ENCODE measurements at places on chromosomes 3 and 15.

- no peak for DNase-seq
Measured at GRCh38 chr3:81470524-81471278, 290.7 kb downstream of the GBE1 start.

DNA sequence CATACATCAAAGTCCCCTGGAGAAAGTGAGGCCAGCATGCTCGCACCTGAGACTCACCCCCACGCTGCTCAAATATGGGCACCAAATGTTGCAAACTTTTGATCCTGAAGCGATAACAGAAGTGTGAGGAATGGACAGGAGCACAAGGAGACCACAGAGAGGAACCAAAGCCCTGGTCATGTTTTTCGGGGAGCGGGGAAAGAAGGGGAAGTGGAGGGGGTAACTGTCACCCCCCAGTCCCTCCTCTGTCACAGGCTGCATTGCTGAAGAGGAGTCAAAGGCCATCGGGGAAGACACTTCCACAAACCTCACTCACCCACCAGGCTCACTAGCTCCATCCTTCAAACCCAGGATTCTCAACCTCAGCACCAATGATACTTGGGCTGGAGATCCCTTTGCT lies 182.4 kb downstream of the UACA start:
- DNase-seq, result no peak

- DNase-seq, result no peak
Measured at GRCh38 chr3:177300842-177301241, 103.6 kb upstream of the TBL1XR1 start.

- DNase-seq, result no peak
Measured at GRCh38 chr3:88211096-88211890, 61.5 kb downstream of the C3orf38 start.

GRCh38 chr3:52763466-52763865 lies 7.3 kb downstream of the NEK4 start:
- no peak for DNase-seq

DNA sequence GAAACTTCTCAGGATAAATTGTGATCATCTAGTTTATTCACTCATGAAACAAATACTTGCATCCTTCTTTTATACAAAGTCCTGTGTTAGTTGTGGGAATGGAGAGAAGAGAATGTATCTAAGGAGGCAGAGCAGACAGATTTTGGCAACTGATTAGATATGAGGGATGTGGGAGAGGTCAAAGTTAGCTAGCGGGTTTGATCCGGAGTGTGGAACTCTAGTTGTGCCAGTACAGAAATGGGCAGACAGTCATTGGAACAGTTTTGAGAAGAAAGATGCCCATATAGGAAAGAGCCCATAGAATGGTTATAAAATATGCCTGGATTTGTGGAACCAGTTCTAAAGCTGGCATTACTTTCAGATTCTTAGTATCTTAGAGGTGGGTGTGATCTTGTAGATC lies 141.1 kb downstream of the FNDC3B start:
- DNase-seq, result no peak

DNA sequence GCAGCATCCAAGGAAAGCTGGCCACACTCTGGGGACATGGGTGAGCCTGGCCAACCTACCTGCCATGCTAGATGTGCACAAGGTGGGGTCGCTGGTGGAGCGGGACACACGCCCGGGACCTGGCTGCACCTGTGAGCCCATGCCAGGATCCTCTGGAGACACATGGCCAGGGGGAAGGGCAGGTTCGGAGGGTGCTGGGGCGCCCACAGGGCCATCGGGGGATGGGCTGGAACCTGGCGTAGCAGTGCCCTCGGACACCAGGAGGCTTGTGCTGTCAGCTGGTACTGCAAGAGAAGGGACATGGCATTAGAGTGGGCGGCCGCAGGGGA lies 143.4 kb downstream of the NSMCE3 start:
- DNase-seq, result no peak

- no peak for DNase-seq
Measured at GRCh38 chr15:23897531-23897930, 210.4 kb upstream of the NDN start.

DNA sequence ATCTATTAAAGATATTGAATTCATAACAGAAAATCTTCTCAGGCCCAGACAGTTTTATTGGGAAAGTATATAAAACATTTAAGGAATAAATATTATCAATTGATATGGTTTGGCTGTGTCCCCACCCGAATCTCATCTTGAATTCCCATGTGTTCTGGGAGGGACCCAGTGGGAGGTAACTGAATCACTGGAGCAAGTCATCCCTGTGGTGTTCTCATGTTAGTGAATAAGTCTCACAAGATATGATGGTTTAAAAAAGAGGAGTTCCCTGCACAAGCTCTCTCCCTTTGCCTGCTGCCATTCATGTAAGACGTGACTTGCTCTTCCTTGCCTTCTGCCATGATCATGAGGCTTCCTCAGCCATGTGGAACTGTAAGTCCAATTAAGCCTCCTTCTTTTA lies 160.5 kb downstream of the ANO10 start:
- no peak for DNase-seq

GRCh38 chr3:168088106-168088720 lies 7.5 kb downstream of the GOLIM4 start:
- DNase-seq, result peak; percentile 20

DNA sequence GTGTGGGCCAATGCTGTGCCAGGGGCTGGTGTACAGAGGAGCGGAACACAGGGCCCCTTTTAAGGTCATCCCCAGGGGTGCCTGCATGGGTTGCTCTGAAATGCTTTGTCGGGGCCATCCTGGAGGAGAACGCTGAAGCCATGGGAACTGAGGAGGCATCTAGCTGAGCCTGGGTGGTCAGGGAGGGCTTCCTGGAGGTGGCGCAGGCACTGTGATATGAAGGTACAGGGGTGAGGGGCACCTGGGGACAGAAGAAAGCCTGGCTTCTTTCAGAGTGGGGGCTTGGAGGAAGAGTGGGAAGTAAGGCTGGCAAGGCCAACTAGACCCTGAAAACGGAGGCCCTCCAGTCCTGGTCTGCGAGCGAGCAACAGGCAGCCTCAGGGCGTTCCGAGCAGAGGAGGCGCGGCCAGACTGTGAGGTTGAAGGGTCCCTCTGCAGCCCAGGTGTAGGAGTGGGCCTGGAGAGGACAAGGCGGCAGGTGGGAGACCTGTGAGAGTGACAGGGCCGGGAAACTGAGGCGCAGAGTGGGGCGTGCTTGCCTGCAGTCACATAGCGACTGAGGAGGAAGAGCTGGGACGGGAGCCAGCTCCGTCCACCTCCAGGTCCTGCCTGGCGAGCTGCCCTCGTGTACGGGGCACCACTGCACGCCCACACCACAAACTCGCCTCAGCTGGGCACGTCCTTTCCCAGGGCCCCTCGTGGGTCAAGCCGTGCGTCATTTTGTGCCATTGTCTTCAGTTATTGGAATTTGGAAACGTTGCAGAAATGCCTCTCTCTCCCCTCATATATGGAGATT lies 4.1 kb downstream of the FBLN2 start:
- no peak for DNase-seq

DNA sequence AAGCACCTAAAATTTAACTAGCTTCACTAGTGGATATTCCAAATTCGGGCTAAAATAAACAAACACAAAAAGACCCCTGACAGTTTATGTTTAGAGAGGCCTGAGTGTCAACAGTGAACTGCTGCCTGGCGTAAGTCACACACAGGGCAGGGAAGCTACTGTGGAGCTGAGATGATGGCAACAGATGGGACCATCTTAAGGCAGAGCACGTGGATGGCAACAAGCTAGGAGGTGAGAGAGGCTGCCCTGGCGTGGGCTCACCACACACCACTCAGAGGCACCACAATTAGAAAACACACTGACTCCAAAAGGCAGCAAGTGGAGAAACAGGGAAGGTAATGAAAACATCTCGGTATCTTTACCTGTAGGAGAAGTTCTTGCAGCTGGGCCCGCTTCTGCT lies 93.3 kb downstream of the ATP1B3 start:
- no peak for DNase-seq

DNA sequence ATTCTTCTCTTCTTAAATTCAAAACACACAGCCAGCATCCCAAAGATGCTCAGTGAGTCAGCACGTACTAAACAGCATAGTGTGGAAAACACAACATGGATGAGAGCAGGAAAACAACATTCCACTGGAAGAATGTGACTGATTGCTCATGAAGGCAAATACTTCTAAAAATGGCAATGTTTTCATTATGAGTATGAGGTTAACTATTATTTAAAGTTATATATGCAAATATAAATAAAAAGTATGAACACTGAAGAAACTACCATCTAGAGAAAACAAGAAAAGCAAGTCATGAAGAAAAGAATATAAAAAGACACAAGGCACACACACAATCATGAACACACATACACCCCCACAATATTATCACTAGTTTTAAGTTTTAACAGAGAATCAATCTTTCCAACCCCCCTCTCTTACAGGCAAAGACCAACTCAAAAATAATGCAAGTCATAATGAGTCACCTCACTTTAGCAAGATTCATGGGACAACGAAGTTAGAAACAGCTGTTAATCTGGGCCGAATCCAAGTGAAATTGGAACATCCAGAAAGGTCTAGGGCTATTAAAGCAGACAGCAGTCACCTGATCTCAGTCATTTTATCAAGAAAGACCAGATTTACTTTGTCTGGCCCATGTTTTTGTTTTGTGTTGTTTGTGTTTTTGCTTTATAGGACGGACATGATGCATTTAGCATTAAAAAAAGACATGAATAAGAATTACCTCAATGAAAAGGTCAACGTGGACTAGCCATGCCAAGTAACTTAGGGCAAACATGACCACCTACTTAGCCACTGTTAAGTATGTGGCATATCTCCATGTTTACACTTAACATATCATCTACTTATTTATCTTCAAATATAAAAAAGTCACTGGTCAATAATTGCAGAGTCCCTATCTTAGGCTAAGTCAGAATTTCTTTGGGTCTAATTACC lies 18.1 kb downstream of the GBE1 start:
- no peak for DNase-seq

DNA sequence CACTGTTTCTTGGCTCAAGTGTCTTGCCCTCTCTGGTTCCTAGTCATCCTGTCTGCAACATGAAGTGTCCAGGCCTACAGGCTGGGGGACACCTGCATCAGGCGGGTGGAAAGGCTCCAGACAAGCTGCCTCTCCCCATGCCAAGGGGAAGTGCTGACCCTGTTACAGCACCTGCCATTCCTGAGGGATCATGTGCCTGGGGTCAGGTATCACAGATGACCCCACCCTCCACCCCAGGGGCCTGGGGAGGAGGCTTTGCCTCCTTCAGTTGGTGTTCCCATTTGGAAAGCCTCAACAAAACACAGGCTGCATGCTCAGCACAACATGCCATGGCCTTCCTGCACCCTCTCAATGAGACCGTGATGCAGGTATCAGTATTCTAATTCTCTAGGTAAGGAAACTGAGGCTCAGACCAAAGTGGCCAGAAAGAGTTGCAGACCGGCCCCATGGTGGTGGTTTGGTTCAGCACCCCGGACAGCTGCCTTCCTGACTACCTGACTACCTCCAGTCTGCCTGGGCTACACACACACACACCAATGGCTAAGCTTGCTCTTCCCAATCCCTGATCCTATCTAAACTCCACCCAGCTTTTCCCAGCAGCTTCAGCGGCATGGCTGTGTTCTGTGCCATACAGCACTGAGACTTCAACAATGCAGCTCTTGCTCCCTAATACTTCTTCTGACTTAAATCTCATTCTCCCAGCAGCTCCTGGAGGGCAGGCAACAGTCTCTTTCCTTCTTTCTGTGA lies 69.7 kb upstream of the LINGO1 start:
- DNase-seq, result no peak

Data from NK-92 treated with Interleukin-12 subunit alpha and Interleukin-12 subunit beta, amount 100 ng/mL, for 24 hours (cell line).